ENCODE measurements at places on chromosomes 6 and 20.

GRCh38 chr20:6828794-6829423 lies 61.4 kb downstream of the BMP2 start:
- DNase-seq = peak; percentile 80

DNA sequence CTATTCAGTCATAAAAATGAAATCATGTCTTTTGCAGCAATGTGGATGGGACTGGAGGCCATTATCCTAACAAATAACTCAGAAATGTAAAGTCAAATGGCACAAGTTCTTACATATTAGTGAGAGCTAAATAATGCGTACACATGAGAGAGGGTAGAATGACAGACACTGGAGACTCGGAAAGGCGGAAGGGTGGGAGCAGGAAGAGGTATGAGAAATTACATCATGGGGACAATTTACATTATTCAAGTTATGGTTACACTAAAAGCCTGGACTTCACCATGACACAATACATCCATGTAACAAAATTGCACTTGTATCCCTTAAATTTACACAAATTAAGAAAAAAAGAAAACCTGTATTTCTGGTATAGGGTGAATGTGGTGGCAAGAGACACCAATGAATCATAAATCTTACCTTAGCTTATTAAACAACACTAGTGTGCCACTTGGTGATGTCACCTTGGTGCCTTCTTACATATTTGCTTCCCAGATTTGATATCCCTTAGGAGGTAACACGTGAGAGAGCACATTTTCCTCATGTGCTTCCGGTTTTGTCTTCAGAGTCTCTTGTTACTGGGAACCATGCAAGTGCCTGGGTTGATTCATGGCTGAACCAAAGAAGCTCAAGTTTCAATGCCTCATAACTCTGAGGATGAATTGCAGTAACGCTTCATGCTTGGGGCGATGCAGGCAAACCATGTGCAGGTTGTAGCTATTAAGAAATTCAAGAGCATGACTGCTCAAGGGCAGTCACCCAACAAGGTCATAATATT lies 84.6 kb downstream of the DCDC2 start:
- no peak for DNase-seq

DNA sequence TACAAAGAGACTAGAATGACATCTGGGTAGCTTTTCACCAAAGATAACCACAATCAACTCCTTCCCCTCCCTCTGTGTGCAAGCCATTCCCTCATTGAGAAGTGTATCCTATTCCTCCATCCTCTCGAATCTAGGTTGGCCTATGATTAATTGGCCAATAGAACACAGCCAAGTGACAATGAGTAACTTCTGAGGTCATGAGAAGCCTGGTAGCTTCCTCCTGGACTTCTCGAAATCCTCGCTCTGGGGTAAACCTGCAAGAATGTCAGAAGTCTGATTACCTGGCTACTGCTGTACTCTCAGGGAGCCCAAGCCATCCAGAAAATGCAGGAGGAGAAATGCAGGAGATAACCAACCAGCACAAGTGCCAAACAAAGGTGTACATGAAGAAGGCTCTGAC lies 13.1 kb downstream of the ARHGAP18 start:
- DNase-seq = no peak

GRCh38 chr20:31821427-31821826 lies 2.3 kb downstream of the MYLK2 start:
- no peak for DNase-seq

DNA sequence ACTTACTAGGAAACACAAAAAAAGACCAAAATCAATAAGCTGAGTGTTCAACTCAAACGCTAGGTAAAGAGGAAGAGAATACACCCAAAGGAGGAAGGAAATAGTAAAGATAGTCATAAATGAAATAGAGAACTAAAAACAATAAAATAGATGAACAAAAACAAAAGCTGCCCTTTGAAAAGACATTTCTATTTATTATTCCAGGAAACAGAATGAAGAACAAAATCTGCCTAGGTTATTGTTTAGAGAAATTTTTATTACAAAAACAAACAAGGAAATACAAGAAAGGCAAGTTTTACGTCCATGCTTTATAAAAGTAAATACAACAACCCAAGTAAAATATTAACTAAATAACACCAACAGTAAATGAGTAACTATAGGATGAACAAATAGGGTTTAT lies 20.1 kb downstream of the HLA-DMB start:
- DNase-seq = no peak

GRCh38 chr6:70666706-70667105 lies 977 bp upstream of the SMAP1 start:
- no peak for DNase-seq

- peak; percentile 77 for DNase-seq
Measured at GRCh38 chr6:146892613-146893401, 294.0 kb downstream of the ADGB start.

DNA sequence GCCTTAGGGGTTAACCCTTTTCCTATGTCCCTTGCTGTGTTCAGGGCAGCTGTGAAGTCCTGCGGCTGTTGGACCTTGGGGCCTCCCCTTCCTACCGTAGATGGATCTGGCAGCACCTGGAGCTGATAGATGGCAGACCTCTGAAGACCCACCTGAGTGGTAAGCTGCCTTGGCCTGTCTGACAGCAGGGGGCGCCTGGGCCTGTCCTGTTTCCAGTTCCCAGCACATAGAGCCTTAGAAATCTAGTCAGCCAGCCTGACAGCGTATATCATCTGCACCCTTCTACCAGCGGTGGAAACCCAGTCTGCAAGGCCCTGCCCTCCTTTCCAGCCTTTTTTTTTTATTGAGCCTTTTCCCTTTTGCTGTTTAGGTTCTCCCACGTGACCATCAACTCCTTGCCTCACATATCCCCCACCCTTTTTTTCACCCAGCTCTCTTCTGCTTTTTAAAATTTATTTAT lies 26.6 kb downstream of the CNBD2 start:
- peak; percentile 87 for DNase-seq

- peak; percentile 72 for DNase-seq
Measured at GRCh38 chr20:1185790-1186334, 1.1 kb upstream of the TMEM74B start.

DNA sequence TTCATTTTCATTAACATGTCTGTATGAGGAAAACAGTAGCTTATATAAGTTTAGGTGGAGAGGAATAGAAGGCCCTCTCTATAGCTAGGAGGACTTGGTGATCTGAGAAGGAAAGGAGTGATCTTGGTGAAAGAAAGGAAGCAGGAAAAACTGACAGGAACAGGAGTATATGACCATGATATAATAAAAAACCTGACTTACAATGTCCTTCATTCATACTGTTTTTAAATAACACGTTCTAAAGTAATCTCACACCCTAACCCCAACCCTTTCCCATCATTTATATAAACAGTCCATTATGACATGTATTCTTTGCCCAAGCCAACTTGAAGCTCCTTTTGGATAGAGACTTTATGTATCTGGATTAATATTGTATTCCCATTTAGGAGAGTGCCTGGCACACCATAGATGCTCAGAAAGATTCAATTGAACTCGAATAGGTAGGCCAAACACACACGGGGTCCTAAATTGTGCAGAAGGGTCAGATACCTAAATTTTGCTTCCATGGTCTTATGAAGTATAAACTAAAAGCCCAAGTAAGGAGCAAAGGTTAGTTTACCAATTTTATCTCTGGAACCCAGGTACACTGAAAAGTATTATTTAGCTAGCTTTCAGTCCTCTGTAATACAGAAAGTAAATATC lies 75.9 kb downstream of the OR2B2 start:
- DNase-seq = peak; percentile 57

- DNase-seq = no peak
Measured at GRCh38 chr6:1626481-1626880, 16.8 kb downstream of the FOXC1 start.

- no peak for DNase-seq
Measured at GRCh38 chr20:57090590-57091560, 175.6 kb downstream of the BMP7 start.

DNA sequence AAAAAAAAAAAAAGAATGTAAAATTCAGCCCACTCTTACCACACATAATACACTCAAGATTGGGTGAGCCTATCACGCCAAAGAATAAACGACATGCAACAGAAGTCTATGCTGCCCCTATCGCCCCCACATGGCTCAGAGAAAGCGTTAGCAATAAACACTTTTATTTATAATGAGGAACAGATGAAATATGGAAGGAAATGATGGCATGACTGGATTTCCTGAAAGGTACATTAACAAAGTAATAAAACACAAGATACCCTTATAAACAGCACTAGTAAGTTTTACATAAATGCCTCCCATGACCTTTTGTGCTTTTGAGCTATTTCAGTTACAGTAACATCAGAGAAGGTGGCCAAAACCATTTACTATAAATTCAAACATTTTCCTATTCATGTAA lies 71.4 kb upstream of the SCAF8 start:
- peak; percentile 30 for DNase-seq

GRCh38 chr20:49568278-49569151 lies 578 bp upstream of the PTGIS start:
- DNase-seq = no peak

GRCh38 chr20:12902992-12903391 lies 105.8 kb upstream of the SPTLC3 start:
- no peak for DNase-seq

DNA sequence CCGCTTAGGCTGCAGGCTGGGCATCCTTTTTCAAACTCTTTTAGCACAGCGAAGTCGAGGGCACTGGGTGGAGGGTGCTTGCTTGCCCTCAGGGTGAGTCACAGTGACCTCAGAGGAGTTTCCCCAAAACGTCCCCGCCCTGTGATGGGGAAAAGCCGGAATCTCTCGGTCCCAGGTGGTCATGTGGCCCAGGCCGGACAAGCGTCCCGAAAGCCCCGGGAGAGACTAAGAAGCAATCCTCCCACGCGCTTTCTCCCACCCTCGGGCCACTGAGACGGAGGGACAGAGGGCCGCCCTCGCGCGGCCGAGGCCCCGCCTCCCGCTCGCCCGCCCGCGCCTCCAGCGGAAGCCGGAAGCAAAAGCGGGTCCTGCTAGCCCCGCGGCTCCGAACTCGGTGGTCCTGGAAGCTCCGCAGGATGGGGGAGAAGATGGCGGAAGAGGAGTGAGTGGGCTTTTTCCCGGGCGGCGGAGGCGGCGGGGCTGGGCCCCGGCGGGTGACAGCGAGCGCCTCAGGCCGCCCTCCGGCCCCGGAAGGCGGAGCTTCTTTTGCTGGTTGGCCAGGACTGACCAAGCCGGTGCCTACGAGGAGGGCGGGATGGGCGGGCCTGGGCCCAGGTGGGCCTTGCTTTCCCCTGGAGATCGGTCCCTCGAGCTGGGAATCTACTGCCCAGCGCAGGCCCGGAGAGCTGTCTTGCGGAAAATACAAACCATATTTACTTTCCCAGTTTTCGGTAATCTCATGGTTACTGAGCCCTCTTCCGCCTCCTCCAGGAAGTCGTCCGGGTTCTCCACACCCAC lies at the start of gene SLC9A8:
Gene SLC9A8 (plus strand): TSS at position 322 of the 798 bp plus-strand sequence. CDS start 95 bp downstream, at position 417.
- peak; percentile 91 for DNase-seq

DNA sequence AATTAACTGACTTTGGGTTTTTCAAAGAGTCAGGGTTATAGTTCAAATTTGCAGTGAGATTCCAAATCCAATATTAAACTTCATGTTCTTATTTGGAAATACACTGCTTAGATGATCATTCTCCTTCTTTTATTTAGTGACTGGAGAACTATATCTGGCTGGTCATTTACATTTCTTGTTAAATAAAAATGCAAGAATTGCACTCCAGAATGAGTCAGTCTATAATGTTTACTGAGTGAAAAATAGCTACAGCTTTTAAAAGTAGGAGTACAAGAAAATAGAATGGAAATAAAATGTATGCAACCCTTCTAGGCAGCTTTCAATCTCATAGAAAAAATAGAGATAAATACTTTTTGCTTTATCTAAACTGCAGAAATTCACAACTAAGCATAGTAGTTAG lies 54.5 kb upstream of the CD2AP start:
- no peak for DNase-seq

DNA sequence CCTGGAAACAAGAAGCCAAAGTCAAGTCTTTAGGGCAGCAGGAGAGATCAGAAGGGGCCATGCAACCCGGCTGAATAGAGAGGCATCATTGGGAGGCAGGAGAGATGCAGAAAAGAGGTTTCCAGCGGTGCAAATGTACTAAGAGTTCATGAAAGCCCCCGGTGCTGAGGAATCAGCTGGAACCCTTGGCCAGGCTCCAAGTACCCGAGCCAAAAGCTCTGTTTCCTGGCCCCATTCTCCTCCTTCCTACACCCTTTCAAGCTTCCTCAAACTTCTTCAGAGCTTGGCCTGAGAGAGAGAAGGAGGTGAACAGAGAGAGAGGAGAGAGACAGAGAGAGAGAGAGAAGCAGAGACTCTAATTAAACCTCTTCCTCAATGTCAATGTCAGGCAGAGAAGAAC lies 433.5 kb downstream of the PRKN start:
- DNase-seq = no peak

GRCh38 chr6:165117121-165117520 lies 192.3 kb downstream of the C6orf118 start:
- DNase-seq = no peak

- DNase-seq = no peak
Measured at GRCh38 chr6:117919275-117919674, 12.2 kb downstream of the SLC35F1 start.
